ENCODE measurements at places on chromosomes 5 and 9.
A peak's percentile ranks its signal among the peaks of the same experiment; 100 is the strongest.

DNA sequence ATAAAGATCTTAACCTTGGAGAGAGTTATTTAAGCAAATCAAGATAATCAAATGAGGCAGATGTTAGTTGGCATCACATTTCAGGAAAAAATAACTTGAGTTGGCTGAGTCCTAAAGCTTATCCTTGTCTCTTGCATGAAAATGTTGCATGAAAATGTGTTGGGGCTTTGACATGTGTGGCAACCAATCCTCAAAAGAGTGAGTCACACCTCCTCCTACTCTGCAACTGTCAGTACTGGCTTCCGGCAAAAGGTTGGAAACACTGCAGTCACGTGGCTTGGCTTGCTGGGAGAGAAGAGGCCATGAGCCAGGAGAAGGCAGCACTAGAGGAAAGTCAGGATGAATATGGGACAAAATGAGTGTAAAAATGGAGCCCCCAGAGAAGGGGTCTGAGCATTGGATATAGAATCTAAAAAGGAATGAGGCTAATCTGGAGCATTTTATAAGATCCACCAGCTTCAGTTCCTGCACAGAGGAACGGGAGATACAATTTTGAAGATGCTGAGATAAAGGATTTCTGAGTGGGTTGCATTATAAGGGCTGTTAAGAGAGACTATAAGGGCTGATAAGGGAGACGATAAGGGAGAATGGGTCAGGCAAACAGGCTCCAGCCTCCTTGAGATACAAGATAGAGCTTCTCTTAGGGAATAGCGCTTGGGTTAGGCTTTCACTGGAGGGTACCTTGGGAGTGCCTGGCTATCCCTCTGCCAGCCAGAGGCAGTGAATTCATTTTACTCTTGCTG is 43.1 kb downstream of the SPATA31D1 start:
- DNase-seq: no peak

DNA sequence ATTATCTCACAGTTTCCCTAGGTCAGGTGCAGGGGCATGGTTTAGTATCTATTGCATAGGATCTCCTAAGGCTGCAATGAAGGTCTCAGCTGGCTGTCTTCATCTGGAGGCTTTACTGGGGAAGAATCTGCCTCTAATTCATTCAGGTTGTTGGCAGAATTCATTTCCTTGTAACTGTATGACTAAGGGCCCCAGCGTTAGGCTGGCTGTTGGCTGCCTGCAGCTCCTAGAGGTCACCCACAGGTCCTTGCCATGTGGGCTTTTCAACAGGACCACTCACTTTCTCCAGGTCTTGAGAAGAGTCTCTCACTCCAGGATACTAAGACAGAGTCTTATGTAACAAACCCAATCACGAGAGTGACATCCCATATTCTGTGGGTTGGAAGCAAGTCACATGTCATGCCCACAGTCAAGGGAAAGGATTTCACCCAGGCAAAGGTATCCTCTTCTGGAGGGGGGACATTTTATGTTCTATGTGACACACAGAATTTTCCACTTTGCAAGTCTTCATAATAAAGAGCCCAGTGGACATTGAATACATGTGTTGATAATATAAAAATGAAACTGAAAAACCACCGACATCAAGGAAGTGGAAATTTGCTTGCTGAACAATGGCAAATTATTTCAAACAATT is 38.2 kb downstream of the HMHB1 start:
- DNase-seq: no peak

DNA sequence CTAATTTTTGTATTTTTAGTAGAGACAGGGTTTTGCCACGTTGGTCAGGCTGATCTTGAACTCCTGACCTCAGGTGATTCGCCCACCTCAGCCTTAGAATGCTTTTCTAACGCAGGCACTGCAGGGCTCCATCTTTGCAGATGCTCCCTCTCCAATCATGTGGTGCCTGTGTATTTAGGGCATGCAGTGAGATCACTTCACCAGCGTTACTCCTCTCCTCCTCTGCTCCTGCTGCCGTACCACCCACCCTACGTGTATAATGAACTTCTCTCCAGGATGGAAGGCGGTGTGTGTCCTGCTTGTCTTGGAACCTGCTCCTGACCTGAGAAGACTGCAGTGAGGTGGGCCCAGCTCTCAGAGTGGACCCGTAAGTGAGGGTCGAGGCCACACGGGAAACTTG is 13.6 kb upstream of the CFAP157 start:
- no peak for DNase-seq

DNA sequence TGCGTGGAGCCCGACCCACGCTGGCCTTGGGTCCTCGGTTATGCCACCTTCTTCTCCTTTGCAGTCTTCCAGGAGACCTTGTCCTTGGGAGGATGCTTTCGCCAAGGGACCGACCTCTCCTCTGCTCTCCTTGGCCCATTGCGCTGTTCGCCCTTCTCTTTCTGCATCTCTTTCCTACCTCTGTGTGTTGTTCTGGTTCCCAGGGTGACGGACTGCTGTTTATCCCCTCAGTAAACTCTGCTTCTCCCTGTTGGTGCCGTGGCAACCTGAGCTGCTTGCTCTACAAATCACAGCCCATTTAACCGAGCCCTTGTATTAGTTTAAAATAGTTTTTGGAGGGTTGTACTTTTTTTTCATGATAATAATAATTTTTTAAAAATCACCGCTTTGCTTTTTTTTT is 97.9 kb downstream of the DAPK1 start:
- no peak for DNase-seq

- no peak for DNase-seq
These were observed 143.7 kb downstream of the PTTG1 start for GRCh38 chr5:160565376-160565775.

- DNase-seq: no peak
These were observed 25.2 kb downstream of the LNPEP start for GRCh38 chr5:96961053-96961452.

GRCh38 chr5:178588769-178589168 is 1.4 kb downstream of the COL23A1 start:
- no peak for DNase-seq

GRCh38 chr9:134503301-134504105 is 138.1 kb upstream of the COL5A1 start:
- no peak for DNase-seq

GRCh38 chr9:123453831-123454321 is 97.9 kb downstream of the CRB2 start:
- no peak for DNase-seq

DNA sequence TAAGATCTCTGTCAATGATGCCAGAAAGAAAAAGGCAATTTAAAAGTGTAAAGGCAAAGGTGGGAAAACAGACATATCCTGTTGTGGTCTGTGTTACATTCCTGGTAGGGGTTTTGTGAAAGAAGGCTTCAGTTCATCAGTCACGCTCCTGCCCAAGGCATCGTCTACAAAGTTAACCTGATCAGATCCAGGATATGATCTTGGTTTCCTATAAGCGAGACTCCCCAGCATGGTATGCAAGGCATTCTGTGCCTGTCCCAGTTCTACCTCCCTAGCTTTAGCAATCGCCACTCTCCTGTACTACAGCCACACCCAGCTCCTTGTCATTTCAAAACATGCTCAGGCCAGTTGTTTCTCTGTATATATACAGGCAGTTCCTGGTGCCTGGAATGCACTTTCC is 58.0 kb upstream of the PTPN3 start:
- DNase-seq: no peak

- no peak for DNase-seq
These were observed 27.0 kb downstream of the CDKN2A start for GRCh38 chr9:21967169-21967568.

- no peak for DNase-seq
These were observed 7.6 kb downstream of the CRAT start for GRCh38 chr9:129102791-129103594.

- no peak for DNase-seq
These were observed 440.0 kb downstream of the ENC1 start for GRCh38 chr5:74200560-74200959.

DNA sequence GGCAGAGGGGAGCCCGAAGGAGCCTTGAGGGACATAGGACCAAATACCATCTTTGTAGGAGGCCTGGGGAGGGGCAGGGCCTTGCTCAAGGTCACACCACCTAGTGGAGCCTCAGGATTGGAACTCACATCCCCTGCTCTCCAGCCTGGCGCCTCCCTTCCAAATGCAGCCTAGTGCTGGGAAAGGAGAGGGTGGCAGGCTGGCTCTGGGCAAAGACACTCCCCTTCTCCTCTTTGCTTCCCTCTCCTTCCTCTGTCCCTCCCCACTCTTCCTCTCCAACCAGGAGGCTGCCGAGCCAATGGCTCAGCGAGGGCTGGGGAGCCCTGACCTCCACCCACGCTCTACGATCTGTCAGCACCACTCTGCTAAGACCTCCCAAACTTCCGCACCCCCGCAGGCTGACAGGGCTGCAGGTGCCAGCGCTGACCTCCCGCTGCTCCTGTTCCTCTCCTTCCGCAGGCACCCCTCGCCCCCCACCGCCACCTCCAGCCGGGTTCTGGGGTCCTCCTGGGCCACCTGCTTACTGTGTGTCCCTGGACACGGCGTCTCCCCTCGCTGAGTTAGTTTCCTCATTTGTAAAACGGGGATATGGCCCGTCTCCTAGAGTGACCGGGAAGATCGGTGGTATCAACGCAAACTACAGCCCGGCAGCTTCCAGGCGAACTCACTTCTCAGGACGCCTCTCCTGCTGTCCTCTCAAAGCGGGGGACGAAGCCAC is 52.9 kb downstream of the C9orf50 start:
- DNase-seq: no peak

DNA sequence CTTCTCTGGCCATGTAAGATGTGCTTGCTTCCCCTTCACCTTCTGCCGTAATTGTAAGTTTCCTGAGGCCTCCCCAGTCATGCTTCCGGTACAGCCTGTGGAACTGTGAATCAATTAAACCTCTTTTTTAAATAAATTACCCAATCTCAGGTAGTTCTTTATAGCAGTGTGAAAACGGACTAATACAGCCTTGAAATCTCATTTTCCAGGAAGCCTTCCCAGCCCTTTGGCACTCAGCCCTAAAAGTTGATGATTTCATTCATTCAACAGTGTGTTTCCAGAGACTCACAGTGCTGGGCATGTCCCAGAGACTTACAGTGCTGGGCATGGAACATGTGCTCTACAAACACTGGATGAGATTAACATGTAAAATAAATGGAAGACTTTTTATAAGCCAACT is 135.8 kb downstream of the DCP2 start:
- no peak for DNase-seq

DNA sequence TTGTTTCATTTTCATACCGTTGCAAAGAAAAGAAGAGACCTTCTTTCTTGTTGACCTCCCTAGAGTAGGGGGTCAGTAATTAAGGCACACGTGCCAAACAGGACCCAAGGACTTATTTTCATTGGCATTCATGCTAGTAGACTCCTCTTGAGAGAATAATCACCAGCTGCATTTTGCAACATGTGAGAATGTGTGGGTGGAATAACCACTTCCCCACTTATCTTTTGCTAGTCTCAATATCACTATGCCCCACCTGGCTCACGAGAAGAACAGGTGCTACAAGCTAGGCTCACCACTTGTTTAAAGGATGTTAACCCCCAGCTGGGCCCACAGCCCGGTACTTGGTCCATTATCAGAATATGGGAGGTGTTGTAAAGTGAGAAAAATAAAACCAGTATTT is 460.7 kb upstream of the MEF2C start:
- no peak for DNase-seq

DNA sequence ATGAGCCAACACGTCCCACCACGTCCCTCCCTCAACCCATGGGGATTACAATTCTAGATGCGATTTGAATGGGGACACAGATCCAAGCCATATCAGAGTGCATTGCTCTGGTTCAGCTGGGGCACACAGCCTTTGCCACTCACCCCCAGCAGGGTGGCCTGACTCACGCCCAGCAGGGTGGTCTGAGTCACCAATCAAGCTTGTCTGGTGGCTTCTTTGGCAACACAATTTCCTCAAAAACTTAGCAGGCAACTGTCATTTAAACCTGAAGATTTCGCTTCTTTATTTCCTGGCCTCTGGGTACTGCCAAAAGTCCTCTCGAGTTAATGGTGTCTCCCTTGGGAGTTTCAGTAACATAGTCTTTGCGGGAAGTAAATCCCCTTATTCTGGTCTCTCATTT is 16.3 kb upstream of the SEMA5A start:
- DNase-seq: no peak

DNA sequence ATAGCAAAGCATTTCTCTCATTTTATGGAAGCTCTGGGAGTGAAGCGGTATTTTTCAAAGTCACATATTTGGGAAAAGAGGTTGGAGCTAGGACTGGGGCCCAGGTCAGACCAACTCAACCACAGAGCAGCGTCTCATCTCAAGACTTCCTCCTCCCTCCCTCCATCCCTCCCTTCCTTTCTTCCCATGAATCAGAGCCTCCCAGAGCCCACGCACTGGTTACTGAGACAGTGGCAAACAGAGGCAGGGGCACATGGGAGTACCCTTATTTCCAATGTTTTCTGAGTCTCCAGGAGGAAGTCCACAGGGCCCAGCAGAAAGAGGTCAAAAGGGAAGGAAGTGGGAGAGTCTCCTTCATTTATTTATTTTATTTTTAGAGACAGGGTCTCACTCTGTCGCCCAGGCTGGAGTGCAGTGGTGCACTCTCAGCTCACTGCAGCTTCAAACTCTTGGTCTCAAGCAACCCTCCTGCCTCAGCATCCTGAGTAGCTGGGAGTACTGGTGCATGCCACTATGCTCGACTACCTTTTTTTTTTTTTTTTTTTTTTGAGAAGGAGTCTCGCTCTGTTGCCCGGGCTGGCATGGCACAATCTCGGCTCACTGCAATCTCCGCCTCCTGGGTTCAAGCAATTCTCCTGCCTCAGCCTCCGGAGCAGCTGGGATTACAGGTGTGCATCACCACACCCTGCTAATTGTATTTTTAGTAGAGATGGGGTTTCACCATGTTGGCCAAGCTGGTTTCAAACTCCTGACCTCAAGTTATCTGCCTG is 52.5 kb upstream of the CDKN2AIPNL start:
- DNase-seq: no peak

- DNase-seq: peak; percentile 74
These were observed 6.3 kb downstream of the PAX5 start for GRCh38 chr9:37027582-37028419.

GRCh38 chr5:67844924-67845323 is 370.6 kb upstream of the PIK3R1 start:
- no peak for DNase-seq

GRCh38 chr5:50867140-50867539 is 200.7 kb downstream of the PARP8 start:
- DNase-seq: no peak

- no peak for DNase-seq
These were observed 30.0 kb upstream of the TRIO start for GRCh38 chr5:14112998-14113652.

GRCh38 chr5:149128023-149128875 is 13.0 kb upstream of the ABLIM3 start:
- DNase-seq: no peak

DNA sequence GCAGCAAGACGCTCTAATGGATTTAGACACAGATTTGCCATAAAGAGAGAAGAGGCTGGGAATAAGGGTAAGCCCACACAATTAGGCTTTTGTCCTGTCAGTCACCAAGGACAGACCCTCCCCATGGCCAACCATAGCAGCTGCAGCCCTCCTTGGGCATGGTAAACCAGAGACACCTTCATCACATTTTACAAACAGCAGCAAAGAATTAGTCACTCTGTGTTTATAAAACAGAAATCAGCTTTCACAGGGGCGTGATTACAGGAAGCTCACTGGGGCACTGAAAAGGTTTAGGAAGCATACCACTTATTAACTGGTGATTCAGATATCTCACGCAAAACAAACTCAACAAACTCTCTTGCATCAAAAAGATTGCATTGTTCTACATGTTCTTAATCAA is 37.3 kb upstream of the ZNF622 start:
- DNase-seq: no peak

Measured in effector CD4-positive, alpha-beta T cell (primary cell).